ENCODE measurements at places on chromosomes 5 and 9.

- DNase-seq = no peak
These were observed 319.6 kb downstream of the DRD1 start for GRCh38 chr5:175124251-175124813.

DNA sequence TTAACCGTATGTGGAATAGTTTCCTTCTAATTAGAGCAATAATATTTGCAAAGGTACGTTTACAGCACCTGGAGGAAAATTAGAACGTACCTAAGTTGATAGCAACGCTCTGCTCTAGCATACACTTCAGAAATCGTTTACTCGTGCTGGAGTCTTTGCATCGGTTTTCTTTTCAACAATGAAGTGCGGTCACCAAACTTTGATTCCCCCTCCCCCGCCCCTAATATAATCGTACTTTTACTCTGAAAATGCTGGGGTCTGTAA, 506 bp downstream of the ADAMTS19 start:
- DNase-seq = no peak

- DNase-seq = no peak
These were observed 94.1 kb downstream of the NSG2 start for GRCh38 chr5:174139623-174140022.

- no peak for DNase-seq
These were observed 16.9 kb downstream of the GNG10 start for GRCh38 chr9:111678293-111678692.

GRCh38 chr5:76652809-76653414, 29.7 kb upstream of the F2RL2 start:
- no peak for DNase-seq

GRCh38 chr5:71972777-71973473, 134.3 kb upstream of the MAP1B start:
- DNase-seq = no peak

DNA sequence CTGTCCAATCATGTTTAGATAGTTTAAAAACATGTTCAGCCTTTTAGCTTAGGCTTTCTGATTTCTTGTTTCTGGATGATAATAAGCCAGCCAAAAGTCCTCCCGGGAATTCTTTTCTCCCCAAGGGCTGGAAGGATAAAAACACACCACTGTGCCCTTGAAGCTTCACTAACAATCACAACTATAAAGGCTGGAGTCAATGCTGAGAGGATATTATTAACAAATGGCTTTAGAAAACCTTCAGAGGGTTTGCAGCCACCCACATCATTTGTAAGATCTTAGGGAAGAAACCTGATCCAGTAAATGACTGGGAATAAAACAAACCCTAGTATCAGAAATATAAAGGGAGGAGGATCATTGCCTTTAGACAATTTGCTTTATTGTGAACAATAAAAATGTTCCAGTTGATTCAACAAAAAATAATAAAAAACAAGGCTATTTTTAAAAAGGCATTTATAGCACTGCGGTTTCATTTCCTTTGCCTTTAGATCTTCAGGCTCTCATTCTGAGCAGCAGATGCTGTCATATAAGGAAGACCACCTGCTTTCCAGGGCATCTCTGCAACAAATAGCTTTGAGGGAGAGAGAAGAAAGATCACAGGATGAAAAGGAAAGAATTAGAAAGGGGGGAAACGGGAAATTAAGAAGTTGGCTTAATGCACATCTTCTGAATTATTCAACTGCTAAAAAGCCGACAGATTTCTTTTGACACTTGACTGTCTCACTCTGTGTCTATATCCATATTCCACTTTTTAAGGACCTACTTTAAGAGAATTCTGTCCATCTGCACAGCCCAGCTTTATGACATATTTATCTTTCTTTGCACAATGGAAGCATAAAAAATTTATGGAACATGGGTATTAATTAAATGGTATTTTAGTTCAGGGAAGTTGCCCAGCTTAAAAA, 277.2 kb upstream of the SLC24A2 start:
- no peak for DNase-seq

All from stimulated activated CD4-positive, alpha-beta T cell treated with anti-CD3 and anti-CD28 coated beads, TNF-alpha, amount 100 ng/mL, for 4 hours (primary cell).